ENCODE measurements at places on chromosomes 1 and 21. TPM values are rescaled to one million over a fixed set of nuclear protein-coding genes. Genes with fewer than 3 reads are reported as not detected.

DNA sequence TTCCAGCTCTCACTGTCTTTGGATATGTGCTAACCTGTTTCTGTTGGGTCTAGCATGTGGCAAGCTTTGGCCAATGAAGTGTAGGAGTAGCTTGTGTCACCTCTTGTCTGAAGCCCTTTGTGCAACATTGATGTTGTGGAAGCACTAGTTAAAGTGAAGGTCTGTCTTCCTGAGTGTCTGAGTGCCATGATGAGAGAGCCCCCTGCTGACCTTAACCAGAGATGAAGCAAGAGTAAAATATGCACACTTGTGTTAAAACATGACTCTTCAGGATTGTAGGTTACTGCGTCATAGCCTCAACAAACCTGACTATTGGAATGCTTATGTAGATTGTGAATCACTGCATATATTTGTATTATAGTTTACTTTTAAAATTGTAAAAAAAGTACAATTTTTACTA lies 103.7 kb downstream of the NCAM2 start:
- DNase-seq, result no peak

Gene ATF3
- total RNA-seq, result 30.0 TPM

DNA sequence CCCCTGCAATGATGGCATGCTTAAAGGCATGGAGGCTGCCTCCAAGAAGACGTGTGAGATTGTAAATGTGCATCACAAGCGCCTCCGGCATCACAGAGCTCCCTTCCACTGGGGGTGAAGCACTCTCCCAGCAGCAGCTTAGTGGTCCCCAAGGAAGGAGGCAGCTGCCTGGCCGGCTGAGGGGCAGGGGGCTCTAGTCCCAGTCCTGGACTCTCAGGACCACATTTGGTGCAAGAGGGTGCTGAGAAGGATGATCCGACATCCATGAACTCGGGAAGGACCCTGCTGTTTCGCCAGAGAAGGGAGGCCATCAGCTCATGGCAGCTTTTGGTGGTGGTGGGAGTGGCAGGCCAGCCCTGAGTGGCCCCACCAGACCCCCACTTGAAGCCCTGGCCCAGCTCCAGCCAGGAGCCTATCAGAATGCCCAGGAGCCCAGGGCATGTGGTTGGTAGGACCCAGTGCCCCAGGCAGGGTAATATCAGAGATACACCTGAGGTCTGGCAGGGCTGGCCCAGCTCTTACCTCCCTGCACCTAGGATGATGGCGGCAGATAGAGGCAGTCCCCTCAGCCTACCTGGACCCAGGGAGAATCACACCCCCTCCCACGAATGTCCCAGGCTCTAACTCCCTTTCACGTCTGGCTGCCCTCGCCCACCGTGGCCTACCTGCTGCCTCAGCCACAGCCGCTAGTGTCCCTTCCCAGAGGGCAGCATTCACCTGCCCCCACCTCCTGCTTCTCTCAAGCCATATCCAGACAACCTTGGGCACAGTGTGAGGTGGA lies 2.4 kb upstream of the WNT9A start:
- no peak for DNase-seq

Gene C1orf115
- 22.0 TPM for total RNA-seq

DNA sequence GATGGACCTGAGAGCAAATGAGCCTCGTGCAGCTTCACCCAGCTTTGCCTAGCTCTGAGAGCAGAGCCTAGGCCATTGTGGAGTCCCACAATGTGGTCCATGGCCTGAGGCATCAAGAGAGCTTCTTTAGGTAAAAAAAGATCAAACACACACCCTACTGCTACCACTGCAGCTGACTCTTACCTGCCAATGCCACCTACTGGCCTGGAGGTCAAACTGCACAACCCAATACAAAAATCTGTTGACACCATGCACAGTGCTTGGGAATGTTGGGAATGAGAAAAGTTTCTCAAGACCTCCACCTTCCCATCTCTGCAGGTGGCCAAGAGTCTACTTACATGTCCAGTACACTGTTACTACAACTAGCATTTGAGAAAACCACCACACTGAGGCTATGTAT lies 60.6 kb downstream of the UCHL5 start:
- no peak for DNase-seq

Gene TSTD1
- 67.6 TPM for total RNA-seq

- DNase-seq, result no peak
Measured at GRCh38 chr1:82221721-82222120, 421.0 kb downstream of the ADGRL2 start.
